ENCODE measurements at places on chromosomes 2 and 18.

- no peak for DNase-seq
These were observed 226.8 kb downstream of the TNS1 start for GRCh38 chr2:217775920-217776503.

DNA sequence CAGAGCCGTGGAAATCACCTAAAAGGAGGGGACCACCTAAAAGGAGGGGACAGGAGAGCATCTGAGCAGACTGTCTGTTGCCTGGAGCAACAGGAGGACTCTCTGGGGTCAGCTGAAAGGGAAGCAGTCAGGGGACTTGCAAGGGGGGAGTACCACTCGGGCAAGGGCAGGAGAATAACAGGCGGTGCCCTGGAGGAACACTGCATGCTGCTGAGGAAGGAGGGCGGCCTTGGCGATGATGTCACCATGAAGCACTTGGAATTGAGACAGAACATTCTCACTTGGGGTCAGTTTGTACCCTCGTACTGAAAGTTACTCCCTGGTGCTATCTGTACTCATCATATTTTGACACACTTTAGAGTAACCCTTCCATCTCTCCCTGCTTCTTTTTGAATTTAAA, 18.4 kb downstream of the SIX3 start:
- DNase-seq, result no peak

- DNase-seq, result no peak
These were observed 273.1 kb downstream of the DLGAP1 start for GRCh38 chr18:4181882-4182568.

- no peak for DNase-seq
These were observed 271.6 kb upstream of the SESTD1 start for GRCh38 chr2:179536185-179536584.

DNA sequence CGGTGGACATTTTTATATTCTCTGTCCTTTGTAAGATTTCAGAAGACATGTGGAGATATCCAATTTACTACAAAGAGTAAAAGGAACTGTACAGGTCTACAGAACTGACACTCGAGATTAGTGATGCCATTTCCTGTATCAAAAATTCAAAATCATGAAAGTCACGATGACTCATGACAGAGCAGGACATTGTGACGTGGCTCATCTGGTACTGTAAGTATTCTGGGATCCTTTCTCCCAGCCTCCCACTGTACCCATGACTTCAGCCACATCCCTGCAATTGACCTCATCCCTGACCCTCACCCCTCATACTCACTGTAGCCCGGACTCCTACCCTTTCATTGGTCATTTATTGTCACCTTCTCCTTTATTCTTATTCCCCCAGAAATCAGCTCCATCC, 736.5 kb downstream of the EPHA4 start:
- DNase-seq, result no peak

DNA sequence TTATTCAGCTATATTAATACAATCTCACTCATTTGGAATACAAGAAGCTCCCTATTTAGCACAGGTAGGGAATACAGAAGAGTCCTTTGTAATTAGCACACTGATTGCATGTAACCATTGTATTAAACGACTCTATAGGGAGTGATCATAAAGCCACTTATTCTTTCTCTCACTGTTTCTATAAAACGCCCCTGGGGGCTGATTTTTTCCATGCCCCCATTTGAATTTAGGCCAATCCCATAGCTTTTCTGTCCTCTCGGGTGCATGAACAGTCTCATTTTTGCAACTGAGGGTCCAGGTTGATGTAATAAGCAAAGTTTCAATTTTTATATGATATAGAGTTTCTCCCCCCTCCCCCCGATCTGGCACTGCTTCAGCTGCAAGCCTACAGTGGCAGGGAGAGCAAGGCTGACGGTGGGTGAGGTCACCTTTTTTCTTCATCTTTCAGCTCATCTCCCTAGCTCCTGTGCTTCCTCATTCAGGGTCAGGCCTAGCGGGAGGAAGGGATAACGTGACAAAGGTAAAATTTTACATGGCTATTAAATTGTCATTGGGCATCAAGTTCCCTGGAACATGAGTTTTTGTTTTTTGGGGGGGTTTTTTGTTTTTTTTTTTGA, 45.7 kb downstream of the GAD1 start:
- no peak for DNase-seq

All from NCI-H2107 (cell line).